ENCODE measurements at places on chromosomes 2 and 18. TPM values are rescaled to one million over a fixed set of nuclear protein-coding genes. Genes with fewer than 3 reads are reported as not detected.

Gene CABYR
- total RNA-seq = 11.1 TPM

DNA sequence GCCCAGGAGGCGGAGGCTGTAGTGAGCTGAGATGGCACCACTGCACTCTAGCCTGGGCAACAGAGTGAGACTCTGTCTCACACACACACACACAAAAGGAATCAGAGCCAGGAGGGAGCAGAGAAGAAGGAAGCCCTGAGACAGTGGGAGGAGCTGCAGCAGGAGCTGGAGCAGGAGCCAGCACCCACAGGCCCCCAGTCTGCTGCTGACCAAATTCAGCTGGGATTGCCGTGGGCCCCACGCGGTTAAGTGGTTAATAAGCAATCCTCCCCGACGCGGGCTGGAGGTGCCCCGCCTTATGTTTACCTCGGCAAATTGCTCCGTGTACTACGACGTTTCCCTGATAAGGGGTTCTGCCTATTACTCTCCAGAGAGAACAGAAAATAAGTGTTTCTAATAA lies 265.3 kb downstream of the TWIST2 start:
- DNase-seq = no peak

DNA sequence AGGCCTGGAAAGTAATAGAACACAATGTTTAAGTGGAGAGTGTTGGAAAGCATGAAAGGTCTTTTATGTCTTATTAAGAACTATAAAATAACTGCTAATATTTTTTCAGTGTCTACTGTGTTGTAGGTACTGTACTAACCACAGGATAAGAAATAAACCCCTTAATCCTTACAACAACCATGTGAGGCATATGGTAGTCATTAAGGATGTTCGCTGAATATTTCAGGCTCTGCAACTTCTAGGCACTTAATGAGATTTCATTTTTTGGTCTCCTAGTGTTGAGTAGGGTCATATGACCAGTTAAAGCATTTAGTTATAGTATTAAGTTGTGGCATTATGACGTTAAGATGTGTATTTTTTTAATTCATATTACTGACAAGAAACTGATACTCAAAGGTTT lies 346.6 kb upstream of the KCNH7 start:
- DNase-seq = no peak

- no peak for DNase-seq
Measured at GRCh38 chr2:196944570-196944969, 18.1 kb upstream of the PGAP1 start.

- DNase-seq = no peak
Measured at GRCh38 chr2:120887320-120887697, 151.6 kb downstream of the GLI2 start.

DNA sequence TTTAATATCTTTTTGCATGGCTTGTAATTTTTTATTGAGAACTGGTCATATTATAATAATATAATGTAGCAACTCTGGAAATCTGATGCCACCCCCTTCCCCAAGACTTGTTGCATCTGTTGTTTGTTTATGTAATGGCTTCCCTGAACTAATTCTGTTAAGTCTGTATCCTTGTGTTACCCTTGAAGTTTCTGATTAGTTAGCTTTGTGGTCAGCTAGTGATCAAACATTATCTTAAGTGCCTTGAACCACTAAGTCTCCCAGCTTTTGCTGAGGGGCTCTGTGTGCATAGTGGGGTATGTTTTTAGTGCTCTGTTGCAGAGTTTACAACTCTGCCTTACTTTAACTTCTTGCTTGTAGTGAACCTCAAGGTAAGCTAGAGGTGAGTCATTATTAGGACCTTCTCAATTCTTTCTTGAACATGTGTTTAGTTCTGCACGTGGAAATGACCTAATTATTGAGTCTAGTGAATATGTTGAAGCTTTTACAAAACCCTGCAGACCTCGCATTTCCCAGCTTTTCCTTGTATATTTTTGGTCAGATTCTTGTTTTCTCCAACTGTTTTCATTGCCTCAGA lies 24.8 kb downstream of the SMCHD1 start:
- DNase-seq = no peak

DNA sequence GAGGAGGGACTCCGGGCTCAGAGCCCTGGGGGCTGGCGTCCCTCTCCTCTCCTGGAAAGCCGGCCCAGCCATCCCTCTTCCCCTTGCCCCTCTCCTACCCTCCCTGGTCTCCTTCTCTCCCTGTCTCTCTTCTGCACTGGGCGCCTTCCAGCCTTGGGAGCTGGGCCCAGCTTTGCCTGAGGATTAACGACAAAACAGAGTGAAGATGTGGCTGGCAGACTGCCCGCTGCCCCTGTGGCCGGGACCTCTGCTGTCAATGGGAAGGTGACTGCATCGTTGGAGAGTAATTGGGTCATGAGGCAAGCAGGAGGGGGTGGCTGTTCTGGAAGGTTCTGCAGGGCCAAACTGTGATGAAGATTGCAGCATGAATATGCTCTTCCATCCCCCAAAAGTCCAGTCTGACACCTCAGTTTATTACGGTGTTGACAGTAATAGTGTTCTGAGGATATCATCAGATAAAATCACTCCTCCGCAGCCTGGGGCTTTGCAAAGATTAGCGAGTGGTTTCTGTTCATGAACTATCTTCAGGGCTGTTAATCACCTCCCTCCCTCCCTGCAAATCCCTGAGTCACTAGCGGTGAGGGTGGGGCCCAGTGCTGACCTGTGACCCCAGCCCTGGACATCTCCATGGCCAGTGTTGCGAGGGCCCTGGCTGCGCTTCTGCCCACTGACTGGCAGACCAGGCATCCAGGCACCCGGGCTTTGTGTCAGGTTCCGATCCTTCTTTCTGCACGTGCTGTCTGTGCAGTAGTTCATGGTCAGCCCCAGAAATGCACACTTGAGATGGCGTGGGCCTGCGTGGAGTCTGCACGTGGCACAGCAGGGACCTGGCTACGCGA lies 23.0 kb downstream of the RTP5 start:
- DNase-seq = no peak

DNA sequence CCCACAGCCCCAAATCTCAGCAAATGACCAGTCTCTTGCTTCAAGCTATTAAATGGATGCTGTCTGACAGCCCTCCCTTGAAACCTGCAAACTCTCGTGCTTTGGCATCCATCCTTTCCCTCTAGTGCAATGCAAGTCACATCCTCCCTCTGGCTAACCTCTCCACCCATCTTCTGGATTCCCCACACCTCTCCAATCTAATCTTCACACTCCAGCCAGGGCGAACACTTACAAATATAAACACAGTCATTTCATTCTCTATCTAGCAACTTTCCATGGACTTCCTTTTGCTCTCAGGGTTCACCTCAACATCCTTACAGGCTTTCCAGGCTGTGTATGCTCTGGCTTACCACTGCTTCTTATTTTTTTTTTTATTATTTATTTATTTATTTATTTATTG lies 10.1 kb upstream of the NARS1 start:
- no peak for DNase-seq

DNA sequence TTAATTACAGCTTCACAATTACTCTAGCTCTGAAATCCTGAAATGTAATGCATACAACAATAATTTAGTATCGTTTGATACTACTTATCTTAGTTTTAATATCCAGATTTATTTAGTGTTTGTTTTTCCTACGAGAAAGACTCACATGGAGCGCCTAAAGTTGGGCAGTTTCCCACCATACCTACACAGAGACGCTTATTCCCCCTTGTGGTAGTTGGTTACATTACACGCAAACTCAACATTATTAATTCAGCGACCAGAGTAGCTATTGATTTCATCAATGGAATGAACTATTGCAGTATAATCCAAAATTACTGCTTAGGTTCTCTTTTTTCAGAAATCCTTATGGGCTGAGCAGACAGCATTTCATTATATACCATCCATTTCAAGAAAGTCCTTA lies 164.0 kb upstream of the REG3G start:
- no peak for DNase-seq

DNA sequence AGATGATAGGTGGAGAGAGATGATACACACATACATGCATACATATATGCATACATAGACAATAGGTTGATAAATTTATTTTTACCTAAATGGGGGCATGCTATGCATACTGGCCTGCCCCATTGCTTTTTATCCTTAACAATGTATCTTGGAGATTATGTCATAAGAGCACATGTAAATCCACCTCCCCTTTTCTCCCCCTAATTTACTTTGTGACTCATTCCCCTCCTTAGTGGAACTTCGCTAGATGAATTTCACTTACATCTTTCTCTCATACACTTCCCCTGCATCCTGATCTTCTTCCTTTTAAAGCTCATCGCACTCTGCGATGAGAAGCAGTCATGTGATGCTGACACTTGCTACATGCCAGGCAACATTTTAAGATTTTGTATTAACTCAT lies 223.6 kb downstream of the C1D start:
- no peak for DNase-seq

GRCh38 chr2:232817756-232818155 lies 41.4 kb upstream of the KCNJ13 start:
- no peak for DNase-seq

GRCh38 chr2:78817430-78817829 lies 208.1 kb upstream of the REG3G start:
- no peak for DNase-seq

Measured in endodermal cell (in vitro differentiated cells).